Stimulated activated CD8-positive, alpha-beta memory T cell treated with anti-CD3 and anti-CD28 coated beads, Interleukin-7, amount 100 ng/mL, for 1 hour (primary cell): ENCODE measurements at places on chromosomes 3 and 15.

DNA sequence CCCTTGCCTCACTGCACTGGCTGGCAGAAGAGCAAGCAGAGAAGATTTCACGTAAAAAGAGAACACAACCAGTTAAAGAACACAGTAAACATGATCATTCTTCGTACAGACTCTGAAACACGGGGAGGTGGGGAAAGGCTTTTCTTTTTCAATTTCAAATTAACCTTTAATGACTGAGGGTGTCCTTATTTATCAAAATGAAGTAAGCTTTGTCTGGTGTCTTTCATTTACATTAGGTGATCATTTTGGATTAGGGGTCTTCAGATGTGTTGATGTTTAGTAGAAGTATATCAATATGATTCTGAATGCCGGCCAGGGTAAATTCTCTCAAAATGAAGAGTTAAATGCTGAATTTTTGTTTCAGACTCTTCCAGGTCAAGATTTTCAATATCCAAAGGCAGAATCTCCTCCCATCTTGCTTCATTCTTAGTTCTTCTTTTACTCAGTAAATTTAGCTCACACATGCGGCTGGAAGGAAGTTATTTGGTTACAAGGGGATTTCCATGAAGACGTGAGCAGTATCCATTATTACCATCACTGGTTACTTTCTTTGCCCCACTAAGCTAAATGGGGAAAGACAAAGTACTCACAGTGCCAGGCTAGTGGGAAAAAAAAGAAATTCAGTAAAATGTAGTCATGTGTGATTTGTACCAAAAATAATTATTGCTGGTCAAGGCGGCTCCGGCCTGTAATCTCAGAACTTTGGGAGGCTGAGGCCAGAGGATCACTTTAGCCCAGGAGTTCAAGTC lies 272.2 kb upstream of the NR2F2 start:
- no peak for DNase-seq

DNA sequence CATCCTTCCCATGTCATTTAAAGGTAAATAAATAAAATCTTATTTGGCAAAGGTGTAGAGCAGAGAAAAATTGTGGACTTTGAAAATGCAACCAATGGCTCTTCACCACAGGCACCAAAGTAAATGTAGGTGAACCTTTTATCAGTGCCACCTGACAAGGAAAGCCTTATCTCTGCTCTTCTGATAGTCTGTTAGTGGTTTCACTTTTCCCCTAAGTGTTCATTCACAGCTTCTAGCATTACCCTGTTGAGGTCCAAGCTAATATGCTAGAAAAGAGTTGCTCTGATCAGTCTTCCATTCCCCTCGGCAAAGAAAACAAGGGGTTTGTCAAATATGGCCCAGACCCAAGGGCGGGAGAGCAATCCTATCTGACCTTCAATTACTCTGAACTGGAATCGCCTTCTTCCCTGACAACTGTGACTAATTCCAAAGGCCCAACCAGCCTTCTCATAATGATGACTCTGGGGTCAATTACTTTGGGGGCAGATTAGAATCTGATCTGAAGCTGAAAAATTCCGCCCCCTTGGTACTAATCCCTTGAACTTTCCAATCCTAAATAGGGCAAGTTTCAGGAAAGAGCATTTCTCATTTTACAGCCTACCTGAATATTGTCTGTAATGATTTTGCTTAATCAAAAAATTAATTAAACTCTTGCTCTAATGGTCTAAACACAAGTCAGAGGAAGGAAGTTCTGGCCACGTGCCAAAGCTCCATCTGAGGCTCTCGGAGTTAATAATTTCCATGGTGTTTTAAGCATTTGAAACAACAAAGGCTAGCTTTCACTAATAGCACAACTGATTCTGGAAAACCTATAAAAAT lies 52.4 kb downstream of the SETMAR start:
- DNase-seq: no peak

- no peak for DNase-seq
Measured at GRCh38 chr3:159486580-159486979, 502.1 kb upstream of the IL12A start.

DNA sequence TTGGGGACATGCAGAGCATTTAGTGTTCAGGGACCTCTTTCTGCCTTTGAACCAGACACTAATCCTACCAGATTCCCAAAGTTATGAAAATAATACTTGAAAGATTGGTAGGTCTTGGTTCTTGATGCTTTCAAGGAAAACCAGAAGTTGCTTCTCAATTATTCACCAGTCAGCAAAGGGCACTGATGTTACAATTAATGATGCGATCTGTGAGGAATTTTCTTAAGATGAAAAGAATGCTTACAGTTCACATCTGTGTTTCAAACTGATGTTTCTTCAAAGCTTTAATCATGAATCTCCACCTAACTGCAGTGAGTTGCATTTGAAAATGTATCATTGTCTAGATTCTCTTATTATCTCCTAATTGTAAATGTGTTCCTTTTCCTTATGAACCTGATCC lies 161.0 kb downstream of the NAALADL2 start:
- DNase-seq: no peak

- no peak for DNase-seq
Measured at GRCh38 chr15:34725556-34725955, 29.2 kb downstream of the GJD2 start.

- no peak for DNase-seq
Measured at GRCh38 chr3:133455960-133456359, 56.1 kb downstream of the BFSP2 start.

GRCh38 chr3:32586356-32586755 lies 15.7 kb upstream of the DYNC1LI1 start:
- no peak for DNase-seq

- no peak for DNase-seq
Measured at GRCh38 chr15:74837482-74838136, 5.3 kb downstream of the ULK3 start.

DNA sequence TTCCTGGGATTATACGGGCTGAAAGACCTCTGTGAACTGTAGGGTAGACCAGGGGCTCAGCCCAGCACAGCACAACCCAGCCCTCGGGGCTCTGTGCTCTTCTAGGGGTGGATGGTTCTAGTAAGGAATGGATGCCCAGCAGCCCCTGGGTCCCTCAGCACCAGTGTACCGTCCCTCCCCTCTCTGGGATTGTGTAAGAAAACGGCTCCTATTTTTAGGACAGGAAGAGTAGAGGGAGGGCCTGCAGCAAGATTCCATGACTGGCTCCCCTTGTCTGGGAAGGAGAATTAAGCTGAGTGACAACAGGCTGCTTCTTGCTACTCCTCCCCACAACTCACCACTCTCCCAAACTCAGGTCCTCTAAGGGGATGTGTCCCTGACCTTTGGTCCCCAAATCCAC lies 270.8 kb upstream of the TOPAZ1 start:
- no peak for DNase-seq

- DNase-seq: no peak
Measured at GRCh38 chr15:41789236-41789635, 15.0 kb downstream of the MAPKBP1 start.

GRCh38 chr15:42727750-42728381 lies 9.1 kb downstream of the CDAN1 start:
- DNase-seq: no peak

GRCh38 chr3:183031826-183032225 lies 51.5 kb upstream of the DCUN1D1 start:
- no peak for DNase-seq

- no peak for DNase-seq
Measured at GRCh38 chr3:158763421-158763820, 31.2 kb upstream of the RARRES1 start.

DNA sequence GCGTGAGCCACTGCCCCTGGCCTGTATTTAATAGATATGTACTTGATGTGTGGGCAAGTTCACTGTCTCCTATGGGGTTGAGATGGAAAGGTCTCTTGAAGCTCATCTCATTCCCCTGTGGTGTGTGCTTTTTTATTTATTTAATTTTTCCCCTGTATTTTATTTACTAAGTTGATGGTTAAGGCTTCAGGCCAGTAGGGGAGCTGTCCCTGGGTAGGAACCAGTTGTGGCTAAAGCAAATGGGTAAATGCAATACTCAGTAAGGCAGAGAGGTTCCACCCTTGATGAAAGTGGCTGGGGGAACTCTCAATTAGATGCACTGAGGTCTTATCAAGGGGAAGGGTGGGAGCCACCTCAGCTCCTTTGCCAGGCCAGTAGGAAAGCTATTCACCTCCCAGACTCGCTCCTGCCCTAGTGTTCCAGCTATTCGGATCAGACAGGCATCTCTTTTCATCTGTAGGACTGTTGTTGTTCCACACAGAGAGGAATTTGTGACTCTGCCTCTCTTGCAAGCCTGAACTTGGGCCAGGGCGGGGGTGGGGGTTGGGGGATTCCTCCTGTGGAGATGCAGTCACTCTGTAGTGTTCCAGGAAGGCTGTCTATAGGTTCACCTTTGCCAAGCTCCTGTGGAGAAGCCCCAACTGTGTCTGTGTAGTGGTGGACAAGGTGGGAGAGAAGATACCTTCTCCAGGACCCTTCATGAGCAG lies 26.1 kb downstream of the PCCB start:
- no peak for DNase-seq

DNA sequence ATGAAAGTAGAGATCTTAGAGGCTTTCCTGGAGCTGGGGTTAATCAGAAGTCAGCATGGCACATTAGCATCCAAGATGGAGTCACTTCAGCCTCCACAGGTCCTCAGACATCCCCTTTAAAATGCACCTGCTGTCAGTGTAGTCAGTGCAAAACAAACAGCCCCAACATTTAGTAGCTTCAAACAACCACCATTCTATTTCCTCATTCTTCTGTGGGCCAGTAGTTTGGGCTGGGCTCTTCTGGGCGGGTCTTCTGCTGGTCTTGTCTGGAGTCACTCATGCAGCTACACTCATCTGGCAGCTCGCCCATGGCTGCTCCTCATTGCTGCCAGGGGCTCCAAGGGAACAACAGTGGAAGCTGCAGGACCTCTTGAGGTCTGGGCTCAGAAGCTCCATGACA lies 99.9 kb downstream of the TLE3 start:
- no peak for DNase-seq

- DNase-seq: no peak
Measured at GRCh38 chr3:112908252-112908651, 61.6 kb upstream of the CD200R1L start.

GRCh38 chr15:55168350-55168974 lies 28.3 kb downstream of the RSL24D1 start:
- DNase-seq: peak; percentile 17

GRCh38 chr15:42046597-42046996 lies 25.8 kb upstream of the PLA2G4E start:
- no peak for DNase-seq

DNA sequence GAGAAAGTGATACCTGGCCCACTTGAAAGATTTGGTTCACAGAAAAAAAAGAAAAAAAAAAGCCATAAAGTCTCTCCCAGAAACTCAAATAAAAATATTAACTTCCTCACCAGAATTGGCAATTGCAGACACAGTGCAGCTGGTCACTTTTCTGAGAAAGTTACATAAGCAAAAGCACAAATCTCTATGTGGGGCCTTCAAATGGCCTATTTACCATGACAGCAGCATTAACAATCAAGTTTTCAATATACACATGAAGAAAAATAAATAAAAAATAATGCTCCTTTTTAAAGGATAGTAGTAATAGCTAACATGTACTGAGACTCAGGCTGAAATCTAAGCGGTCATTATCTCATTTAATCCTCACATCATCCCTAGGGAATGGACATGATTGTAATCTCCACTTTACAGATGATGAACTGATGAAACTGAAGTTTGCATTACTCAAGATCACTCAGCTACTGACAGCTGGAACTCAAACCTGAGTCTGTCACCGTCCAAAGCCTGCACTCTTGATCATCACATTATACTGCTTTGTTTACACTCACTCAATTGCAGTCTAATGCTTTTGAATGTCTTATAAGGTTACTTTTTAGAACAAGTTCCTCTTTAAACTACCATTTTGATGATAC lies 3.3 kb downstream of the NPTN start:
- DNase-seq: no peak

- DNase-seq: no peak
Measured at GRCh38 chr15:84840741-84841429, 23.7 kb downstream of the ALPK3 start.

DNA sequence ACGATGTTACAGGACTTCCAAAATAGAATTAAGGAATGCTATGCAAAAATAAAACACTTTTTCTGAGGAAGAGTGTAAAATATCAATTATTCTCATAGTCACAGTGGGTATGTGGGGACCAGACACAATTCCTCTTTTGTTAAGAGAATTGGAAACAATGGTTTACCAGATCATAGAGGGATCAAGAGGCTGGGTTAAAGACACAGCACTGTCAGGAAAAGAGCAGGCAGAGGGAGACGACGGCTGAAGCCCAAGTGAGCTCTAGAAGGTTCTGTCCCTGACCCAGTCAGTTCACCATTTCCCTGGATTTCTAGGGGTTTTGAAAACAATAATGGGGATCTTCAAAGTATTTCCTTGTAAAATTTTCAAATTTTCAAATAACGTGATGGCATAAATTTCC lies 54.0 kb upstream of the POLR2M start:
- no peak for DNase-seq

GRCh38 chr15:50377867-50378751 lies 23.1 kb upstream of the GABPB1 start:
- no peak for DNase-seq

GRCh38 chr3:40930756-40931155 lies 268.5 kb upstream of the CTNNB1 start:
- no peak for DNase-seq

DNA sequence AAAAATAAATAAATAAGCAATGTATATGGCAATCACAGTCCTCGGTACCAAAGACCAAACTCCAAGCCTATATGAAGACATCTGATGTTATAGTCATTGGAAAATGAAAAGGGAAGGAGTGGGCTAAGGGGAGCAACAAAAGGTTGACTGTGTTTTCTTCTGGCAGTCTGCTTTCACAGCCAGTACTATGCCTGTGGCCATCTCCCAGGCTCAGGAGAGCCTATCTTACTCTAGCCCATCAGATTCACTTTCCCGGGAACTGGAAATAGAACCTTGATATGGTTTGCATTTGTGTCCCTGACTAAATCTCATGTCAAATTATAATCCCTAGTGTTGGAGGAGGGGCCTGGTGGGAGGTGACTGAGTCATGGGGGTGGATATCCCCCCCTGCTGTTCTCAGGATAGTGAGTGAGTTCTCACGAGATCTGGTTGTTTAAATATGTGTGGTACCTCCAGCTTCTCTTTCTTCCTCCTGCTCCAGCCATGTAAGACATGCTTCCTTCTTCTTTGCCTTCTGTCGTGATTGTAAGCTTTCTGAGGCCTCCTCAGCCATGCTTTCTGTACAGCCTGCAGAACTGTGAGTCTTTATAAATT lies 105.3 kb downstream of the PLCH1 start:
- no peak for DNase-seq

- DNase-seq: no peak
Measured at GRCh38 chr3:116270056-116270455, 175.2 kb downstream of the LSAMP start.
